ENCODE measurements at places on chromosomes 16 and 17. TPM values are rescaled to one million over a fixed set of nuclear protein-coding genes. Genes with fewer than 3 reads are reported as not detected.

The HOXB13 gene
- total RNA-seq = not detected

The FNDC8 gene
- not detected for total RNA-seq

DNA sequence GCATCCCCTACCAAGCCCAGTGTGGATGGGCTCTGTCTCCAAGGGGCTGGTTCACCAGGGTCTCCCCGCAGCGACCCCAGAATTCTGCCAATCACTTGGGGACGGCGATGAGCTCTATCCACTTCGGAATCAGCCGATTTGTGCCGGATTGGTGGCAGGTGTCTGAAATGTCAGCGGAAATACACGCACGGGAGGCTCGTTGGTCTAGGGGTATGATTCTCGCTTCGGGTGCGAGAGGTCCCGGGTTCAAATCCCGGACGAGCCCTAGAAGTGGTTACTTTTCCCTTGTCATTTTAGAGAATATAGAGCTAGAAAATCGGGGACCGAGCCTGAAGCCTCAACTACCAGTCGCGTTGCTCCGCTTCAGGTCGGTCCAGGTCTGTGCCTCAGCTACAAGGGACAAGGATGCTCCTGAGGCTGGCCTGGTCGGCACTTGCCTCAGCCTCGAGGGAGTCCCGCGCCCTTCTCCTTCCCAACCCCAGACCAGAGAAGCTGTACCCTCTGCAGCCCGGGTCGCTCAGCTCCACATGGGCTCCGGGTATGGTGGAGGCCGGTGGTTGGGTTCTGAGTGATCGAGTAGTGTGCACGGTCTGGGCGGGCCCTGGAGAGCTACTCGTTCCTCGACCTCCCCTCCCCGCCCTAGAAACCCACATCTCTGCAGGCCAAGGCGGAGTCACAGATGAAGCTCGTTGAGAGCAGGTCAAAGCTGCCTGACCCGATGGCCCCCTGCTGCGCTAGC is 16.0 kb upstream of the OR1F1 start:
- DNase-seq = no peak

DNA sequence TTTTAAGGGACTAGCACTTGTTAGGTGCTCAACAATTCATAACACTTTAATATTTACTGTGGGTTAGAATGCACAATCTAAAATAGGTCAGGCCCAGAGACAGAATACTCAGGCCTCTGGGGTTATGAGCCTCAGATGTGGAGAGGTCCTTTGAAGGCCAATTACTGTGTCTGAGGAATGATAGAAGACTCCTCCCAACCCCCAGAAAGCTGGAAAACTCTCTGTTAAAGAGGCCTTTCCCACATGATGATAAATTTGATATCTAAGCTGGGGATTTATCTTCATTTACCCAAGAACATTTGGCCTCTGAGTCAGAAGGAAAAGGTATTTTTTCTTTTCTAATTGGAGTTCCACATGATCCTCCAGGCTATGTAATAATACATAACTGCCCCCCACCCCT is 41.1 kb upstream of the MMD start:
- no peak for DNase-seq

DNA sequence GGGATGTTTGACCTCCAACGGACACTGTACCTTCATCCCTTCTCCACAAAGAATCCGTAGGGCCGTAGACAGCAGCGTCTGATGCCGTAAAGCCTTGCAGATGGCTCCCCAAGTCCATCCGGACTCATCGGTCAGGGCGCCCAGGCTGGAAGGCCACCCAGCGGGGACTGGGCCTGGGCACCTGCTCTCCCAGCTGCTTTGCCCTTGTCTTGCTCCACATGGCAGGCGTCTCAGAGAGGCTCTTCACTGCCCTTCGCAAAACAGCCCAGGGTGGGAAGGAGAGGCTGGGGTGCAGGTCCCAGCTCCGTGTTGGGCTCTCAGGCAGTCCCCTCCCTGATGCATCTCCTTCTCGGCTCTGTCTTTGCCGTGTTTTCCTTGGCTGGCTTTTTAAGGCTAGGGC is 6.2 kb upstream of the RPTOR start:
- no peak for DNase-seq

DNA sequence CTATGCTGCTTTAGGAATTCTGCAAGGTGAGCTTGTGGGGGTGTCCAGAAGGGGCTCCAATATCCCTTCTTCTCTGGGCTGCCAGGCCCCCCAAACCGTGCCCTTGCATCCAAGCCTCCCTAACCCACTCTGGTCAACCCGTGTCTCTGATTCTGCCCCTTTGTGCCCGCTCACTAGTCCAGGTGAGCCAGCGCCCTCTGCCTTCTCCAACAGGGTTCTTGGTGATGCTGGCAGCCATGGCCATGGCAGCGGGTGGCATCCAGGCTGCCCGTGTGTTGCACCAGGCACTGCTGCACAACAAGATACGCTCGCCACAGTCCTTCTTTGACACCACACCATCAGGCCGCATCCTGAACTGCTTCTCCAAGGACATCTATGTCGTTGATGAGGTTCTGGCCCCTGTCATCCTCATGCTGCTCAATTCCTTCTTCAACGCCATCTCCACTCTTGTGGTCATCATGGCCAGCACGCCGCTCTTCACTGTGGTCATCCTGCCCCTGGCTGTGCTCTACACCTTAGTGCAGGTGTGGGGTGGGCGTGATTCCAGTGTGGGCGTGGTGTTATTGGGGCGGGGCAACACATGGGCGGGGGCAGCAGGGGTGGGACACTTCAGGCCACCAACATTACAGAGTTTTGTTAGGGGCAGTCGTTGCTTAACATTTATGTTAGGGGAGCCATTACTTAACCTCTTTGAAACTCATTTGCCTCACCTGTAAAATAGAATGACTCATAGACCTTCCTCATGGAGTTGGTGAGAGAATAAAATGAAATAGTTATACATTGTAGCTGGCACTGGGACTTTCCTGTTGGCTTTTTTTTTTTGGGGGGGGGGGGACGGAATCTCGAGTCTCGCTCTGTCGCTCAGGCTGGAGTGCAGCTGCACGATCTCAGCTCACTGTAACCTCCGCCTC is 31.4 kb downstream of the ANKRD40 start:
- no peak for DNase-seq

- no peak for DNase-seq
Measured at GRCh38 chr17:4913994-4914393, 11.1 kb upstream of the CHRNE start.

DNA sequence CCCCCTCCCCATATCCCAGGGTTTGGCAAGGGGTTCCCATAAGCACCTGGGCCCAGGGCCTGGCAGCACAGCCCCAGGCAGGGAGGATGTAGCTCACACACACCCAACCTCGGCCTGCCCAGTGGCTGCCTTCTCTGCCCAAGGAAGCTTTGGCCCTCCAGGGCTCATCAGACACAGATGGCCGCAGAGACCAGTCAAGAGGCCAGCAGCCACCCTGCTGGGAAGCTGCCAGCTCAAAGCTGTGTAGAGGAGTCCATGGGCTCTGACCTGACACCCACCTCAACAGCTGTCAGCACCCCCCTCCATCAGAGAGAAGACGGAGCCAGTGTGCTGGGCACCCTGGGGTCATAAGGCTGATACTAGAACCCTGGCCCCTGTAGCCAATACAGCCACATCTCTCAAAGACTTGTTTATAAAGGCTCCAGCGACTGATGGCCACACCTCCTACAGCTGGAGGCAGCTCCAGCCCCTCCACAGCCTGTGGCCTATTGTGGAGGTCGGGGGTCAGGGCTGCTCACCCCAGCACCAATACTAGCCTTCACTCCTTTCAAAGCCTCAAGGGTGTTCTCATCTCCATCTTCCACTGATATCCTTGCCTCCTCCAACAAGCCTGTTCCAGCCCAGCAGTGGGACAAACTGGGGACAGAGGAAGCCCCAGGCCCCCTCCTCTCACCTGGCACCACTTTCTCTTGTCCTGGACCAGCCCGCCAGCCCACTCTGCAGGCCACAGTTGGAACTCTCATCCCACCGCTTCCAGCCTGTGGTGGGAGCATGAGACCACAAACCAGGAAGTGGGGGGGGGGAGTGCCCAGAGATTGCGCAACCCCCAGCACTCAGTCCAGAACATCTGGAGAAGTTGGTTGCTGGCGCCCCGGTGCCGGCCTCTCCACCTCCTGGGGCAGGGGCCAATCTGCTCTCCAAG is 2.2 kb upstream of the MPG start:
- DNase-seq = peak; percentile 43

Data from ascending aorta (tissue), 2 donors.